ENCODE measurements at places on chromosomes 7 and 10.

DNA sequence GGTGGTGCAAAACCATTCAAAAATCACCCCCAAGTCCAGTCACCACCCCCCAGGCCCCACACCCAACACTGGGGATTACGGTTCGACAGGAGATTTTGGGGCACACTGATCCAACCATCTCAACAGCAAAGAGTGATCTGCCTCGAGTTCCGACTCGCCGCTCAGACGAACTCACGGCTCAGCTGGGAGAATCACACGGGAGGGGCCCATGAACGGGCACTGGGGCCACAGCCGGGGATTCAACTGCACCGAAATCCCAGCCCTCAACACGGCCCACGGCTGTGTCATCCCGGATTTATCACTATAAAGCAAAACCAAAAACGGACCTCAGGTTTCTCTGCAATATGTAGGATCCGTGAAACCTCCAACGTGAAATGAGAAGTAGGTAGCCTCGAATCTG lies 460.0 kb downstream of the DNAJB6 start:
- DNase-seq = no peak

DNA sequence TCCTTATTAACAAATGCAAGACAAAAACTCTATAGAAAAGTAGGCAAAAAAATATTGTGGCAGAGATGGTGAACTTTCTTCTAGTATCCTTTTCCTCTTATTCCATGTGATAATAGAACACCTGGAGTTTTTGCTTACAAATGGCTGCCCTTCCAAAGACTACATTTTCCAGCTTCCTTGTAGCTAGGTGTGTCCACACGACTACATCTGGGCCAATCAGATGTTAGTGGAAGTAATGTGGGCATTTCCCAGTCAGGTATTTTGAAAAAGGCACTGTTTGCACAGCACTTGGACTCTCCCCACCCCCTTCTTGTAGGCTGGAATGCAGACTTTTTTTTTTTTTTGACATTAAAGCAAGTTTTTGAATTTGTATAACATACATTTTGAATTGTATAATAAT lies 105.5 kb upstream of the TBX20 start:
- no peak for DNase-seq

DNA sequence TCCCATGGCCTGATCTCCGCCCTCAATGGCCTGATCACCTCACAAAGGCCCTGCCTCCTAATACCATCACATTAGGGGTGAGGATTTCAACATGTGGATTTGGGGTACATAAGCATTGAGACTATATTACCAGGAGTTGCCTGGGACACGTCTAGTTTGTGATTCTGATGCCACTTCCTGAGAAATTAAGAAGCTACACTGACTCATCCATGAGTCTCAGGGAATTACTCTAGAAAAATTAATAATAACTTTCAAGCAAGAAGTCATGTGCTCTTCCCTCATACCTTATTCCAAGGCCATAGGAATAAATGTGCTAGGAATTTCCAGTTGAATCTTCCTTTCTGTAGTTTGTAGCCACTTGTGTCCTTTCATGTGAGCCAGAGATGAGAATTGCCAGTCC lies 519.3 kb upstream of the MKI67 start:
- no peak for DNase-seq

DNA sequence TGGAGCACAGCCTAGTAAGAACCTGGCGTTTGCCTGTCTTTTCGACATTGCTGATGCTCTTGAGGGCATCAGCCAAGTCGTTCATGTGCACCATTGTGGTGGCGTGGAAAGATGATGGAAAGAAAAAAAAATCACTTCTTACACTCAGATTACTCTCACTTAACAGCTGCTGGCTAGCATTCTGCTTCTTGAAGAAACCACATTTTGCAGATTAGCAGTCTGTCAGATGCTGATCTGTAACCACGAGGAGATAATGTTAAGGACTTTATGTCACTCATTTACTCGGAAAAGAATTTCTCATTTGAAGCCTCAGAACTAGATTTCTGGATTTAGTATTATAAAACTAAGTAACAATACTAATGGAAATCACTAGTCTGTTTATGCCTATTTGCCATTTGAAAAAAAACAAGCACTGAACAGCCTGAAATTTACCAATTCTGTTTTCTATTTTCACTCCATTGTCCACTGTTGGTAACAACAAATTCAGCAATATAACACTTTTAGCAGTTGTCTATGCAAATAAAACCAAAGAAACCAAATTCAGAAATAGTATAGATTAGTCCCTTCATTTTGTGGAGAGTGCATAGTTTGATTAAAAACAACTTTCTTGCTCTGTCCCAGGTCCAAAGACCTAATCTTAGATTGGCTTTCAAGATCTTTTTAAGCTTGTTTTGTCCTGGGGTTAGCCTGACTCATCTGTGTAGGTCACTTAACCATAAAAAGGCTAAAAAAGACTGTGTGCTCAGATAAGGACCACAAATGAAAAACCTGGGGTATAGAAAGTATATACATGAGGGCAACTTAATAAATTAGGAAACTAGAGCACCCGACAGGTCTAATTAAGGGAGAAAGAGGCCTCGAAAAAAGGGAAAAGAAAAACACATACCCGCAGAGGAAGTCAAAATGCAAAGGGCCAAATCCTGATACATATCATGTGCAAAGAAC lies 67.5 kb downstream of the NT5C2 start:
- DNase-seq = no peak

- no peak for DNase-seq
Observed at GRCh38 chr7:128076196-128076795, 45.1 kb upstream of the LRRC4 start.

DNA sequence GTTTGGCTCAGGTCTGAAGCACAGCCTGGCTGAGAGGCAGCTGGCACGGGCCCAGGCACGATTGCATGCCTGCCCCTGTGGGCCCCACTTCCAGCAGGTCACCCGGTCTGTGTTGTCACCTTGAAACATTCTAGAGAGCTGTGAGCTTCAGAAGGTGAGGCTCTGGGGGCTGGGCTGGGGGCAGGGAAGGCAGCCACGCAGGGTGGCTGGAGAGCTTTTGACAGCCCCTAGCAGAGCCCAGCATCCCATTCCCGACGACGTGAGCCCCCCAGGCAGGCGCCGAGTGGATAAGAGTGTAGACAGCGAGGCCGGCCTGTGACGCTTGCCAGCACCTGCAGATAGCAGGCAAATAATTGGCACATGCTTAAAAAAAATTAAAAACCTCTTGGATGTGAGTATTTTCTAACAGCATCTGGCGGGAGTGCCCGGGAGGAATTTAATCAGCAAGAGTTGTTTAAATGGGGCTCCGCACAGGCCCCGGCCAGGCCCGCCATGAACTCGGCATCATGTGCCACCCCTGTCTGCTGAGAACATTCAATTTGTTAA lies 212.0 kb upstream of the TBX20 start:
- DNase-seq = no peak

DNA sequence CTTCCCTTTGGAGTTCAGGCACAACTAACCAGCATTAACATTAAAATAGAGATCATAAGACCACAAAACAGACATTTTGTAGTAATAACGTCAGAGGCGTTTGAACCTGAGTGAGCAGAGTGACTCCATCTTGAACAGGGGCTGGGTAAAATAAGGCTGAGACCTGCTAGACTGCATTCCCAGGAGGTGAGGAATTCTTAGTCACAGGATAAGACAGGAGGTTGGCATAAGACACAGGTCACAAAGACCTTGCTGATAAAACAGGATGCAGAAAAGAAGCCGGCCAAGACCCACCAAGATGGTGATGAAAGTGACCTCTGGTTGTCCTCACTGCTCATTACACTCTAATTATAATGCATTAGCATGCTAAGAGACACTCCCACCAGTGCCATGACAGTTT lies 493.2 kb upstream of the AUTS2 start:
- no peak for DNase-seq

DNA sequence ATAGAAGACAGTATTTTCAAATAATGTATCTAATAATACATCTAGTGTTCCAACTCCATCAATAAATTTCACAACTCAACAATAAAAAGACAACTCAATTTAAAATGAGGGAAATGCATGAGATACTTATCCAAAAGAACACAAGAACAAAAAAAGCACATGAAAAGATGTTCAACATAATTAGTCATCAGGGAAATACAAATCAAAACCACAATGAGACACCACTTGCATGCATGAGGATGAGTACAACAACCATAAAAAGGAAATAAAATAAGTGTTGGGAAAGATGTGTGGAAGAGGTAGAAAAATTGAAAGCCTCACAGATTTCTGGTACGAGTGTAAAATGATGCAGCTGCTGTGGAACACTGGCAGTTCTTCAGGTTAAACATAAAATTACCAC lies 111.6 kb upstream of the PTPRZ1 start:
- DNase-seq = no peak

DNA sequence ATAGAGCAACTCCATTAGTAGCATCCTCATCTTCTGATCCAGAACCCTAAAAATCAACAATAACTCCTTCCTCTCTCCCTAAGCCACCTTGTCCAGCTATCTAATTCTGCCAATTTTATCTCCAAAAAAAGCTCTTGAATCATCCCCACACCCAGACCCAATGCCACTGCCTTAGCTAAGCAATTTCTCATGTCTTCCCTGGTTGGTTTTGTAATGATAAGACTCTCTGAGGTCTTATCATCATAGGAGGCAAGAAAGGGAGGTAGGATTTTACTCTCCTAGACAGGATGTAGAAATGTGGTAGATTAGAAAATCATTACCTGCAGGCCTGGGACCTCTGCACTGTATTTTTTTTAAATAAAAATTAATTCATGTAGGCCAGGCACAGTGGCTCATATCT lies 283.5 kb upstream of the NEBL start:
- DNase-seq = no peak

DNA sequence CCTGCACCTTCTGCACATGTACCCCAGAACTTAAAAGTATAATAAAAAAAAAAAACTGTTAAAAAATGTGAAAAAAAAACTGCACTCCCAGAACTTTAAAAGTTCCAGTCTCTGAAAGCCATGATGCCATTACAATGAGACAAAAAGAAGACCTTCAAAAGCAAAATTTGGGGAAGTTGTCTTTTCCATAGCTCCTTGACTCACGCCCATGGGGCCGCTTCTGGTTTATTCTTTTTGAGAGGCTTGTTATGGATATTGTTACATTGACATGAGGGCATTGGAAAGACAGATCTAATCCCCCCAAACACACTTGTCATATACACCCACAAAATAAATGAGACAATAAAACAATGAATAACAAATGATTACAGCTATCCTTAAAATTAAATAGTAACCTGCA lies 798 bp downstream of the BLNK start:
- no peak for DNase-seq

GRCh38 chr10:113329121-113329596 lies 223.7 kb upstream of the HABP2 start:
- DNase-seq = no peak

DNA sequence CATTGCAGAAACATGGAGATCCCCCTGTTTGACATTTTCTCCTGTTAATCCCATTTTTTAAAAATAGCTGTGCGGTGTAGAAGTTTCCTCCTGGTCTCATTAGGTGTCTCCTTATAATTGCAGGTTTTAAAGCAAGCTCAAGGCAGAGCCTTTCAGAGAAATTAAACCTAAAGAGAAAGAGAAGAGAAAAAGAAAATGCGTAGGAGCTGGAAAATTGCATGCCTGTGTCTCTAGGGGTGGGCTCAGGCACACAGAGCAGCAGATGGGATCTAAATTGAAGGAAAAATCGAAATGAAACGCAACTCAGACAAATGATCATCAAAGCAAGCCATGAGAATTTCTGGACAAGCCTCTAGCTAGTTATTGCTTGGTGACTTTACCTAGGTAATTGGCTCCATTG lies 40.1 kb downstream of the GPR26 start:
- no peak for DNase-seq

Measured in stimulated activated CD4-positive, alpha-beta T cell treated with anti-CD3 and anti-CD28 coated beads, TNF-alpha, amount 100 ng/mL, for 48 hours (primary cell).